Astrocyte (in vitro differentiated cells and primary cell): ENCODE measurements at places on chromosomes 5 and 9. TPM values are rescaled to one million over a fixed set of nuclear protein-coding genes. Genes with fewer than 3 reads are reported as not detected.

DNA sequence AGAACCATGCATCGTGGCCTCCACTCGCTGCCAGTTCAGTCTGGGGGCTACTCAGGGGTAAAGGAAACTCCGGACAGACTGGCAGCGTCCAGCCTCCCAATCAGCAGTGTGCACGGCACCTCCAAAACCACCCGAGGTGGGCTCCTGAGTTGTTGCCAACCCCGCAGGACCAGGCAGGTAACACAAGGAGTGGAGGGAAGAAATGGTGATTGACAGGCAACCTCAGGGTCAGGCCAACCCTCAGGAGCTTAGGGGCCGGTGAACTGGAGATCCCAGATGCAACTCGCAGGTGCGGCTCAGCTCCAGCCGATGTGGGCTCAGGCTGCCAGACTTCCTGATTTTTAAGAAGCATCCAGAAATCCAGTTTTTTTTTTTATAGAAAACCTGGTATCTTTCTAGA, 37.3 kb upstream of the AKNA start:
- DNase-seq: no peak

- peak; percentile 41 for DNase-seq
Observed at GRCh38 chr5:140324041-140324600, 21.2 kb upstream of the PFDN1 start.

Gene FOXD4L6
- total RNA-seq: 0.18 TPM in 1 of 2 replicates, not detected in the other

- DNase-seq: no peak
Observed at GRCh38 chr5:106766916-106767315, 903.8 kb downstream of the EFNA5 start.
